Testis (tissue), 5 donors: ENCODE measurements at places on chromosomes 1 and 21.
A peak's percentile ranks its signal among the peaks of the same experiment; 100 is the strongest.

- H3K4me1 ChIP-seq, result peaks cover 6% of the 10 kb centered on the region
- H3K27ac ChIP-seq, result peak overlapping the region; percentile 60
- H3K27me3 ChIP-seq, result no peaks in the 10 kb centered on the region
- peak; percentile 53 for DNase-seq
- no peaks in the 10 kb centered on the region for H3K36me3 ChIP-seq
- H3K4me3 ChIP-seq, result peak overlapping the region; percentile 70
These were observed 84.4 kb downstream of the NKAIN1 start for GRCh38 chr1:31155216-31155806.

DNA sequence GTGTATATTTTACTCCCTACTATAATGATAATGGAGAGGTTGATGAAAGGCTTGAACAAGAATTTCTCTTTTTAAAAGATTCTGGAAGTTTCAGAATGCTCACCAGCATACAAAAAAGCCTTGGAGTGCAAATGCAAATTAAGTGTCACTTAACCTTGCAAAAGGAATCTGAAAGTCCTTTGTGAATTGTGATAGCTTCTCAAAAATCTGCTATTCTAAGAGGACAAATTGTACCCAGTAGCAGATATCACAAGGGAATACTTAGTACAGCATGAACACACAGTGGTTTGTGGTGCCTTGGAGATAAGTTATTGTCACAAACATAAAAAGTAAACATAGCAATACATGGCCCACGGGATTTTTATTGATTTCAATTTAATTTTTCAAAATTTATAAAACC lies 1208.3 kb upstream of the B3GALT2 start:
- H3K4me1 ChIP-seq, result no peaks in the 10 kb centered on the region
- DNase-seq, result no peak
- no peaks in the 10 kb centered on the region for H3K27me3 ChIP-seq
- H3K36me3 ChIP-seq, result no peaks in the 10 kb centered on the region

DNA sequence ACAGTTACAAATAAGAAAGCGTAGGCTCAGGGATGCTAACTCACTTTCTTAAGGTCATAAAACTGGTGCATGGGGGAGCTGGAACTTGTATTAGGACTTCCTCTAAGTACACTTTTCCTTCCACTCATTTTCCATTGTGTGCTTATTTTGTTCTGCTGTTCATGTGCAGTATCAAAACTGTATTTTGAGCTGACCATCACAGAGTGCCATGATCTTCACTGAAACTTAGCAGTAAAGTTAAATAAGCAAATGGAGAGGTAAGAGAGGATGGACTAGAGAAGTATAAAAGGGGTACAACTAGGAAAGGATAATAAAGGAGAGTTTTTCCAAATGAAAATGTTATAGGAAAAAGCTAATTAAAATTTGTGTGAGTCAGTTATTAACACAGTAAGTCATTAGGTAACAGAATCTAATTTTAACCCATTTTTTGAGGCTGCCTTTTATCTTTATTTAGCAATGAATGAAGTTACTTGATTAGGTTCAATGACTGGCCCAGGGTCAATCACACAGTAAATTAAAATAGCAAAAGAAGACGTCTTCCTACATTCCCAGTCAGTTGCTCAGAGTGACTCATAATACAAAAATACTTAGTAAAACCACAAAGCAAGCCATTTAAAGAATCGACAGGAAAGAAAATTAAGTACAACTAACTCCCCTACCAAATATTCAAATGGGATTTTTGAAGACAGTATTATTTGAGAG lies 165.8 kb upstream of the C1orf105 start:
- DNase-seq, result no peak
- H3K4me1 ChIP-seq, result no peaks in the 10 kb centered on the region
- H3K27ac ChIP-seq, result no peak overlapping the region
- H3K4me3 ChIP-seq, result no peak overlapping the region
- no peaks in the 10 kb centered on the region for H3K36me3 ChIP-seq

GRCh38 chr1:84833194-84833593 lies 59.8 kb downstream of the LPAR3 start:
- no peaks in the 10 kb centered on the region for H3K4me1 ChIP-seq
- no peak for DNase-seq
- H3K4me3 ChIP-seq, result no peak overlapping the region
- H3K36me3 ChIP-seq, result no peaks in the 10 kb centered on the region
- H3K27ac ChIP-seq, result no peak overlapping the region

- no peaks in the 10 kb centered on the region for H3K27me3 ChIP-seq
- H3K36me3 ChIP-seq, result no peaks in the 10 kb centered on the region
- no peak overlapping the region for H3K27ac ChIP-seq
- H3K4me3 ChIP-seq, result no peak overlapping the region
- H3K4me1 ChIP-seq, result no peaks in the 10 kb centered on the region
These were observed 21.4 kb downstream of the WNT9A start for GRCh38 chr1:227926216-227926791.
